Renal cortex interstitium (tissue), 15 donors: ENCODE measurements at places on chromosomes 4 and X.
A peak's percentile ranks its signal among the peaks of the same experiment; 100 is the strongest.

DNA sequence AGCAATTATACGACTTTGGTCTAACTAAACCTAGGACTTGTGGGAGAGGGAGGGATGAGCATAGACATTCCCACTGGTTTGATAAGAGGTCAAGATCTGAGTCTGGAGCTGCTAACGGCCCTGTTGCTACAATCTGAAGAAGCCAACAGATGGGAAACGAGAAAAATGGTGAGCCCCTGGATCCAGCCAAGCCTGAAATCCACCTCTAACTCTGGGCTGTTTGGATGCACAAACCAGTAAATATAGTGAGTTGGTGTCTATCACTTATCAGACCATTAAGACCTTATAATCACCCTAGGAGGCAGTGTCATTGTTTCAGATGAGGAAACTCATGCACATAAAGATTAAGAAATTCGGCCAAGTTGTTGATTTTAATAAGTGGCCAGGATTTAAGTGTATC, 50.5 kb downstream of the ADGRA3 start:
- DNase-seq, result no peak

- no peak for DNase-seq
Measured at GRCh38 chr4:28225689-28226353, 1365.2 kb downstream of the STIM2 start.

DNA sequence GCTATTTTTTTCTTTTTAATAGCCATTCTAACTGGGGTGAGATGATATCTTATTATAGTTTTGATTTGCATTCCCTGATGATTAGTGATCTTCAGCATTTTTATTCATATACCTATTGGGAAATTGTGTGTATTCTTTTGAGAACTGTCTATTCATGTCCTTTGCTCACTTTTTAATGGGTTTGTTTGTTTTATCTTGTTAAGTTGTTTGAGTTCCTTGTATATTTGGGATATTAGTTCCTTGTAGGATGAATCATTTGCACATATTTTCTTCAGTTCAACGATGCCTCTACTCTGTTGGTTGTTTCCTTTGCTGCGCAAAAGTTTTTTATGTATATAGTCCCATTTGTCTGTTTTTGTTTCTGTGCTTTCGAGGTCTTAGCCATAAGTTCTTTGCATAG, 43.1 kb upstream of the DRP2 start:
- DNase-seq, result no peak

GRCh38 chr4:83390944-83391343, 56.3 kb upstream of the HPSE start:
- no peak for DNase-seq

- no peak for DNase-seq
Measured at GRCh38 chrX:122941806-122942205, 242.3 kb upstream of the GRIA3 start.

DNA sequence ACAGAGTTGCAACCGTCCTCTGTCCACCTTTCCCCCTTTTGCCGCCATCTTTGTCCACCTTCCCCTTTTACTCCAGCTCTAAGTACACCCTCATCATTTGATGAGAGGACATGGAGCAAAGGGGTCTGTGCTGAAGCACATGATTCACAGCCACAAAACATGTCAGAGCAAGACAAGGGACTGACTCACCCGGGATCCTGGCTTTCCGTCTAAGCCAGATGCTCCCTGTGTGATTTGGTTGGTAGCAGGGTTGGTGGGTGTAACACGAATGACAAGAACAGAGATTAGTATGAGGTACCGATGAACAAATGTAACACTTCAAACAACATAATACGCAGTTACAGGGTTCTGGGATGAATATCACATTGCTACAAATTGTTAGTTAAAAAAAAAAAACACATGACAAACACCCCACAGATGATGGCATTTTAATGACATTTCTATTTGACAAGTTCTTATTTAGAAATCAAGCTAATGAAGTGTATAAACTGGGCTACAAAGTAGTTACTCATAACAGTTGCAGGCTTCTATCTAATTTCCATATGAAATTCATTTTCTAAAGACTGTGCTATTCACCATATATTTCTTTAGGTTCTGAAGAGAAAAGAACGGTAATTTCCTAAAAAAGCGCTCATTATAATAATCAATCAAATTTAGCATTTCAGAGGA, 71.4 kb upstream of the ETNPPL start:
- no peak for DNase-seq

GRCh38 chrX:47619486-47620302, at the start of gene SYN1:
Gene SYN1, minus strand, starts transcription at chrX:47619857. Its CDS starts 129 bp downstream, at chrX:47619728.
- peak; percentile 62 for DNase-seq

DNA sequence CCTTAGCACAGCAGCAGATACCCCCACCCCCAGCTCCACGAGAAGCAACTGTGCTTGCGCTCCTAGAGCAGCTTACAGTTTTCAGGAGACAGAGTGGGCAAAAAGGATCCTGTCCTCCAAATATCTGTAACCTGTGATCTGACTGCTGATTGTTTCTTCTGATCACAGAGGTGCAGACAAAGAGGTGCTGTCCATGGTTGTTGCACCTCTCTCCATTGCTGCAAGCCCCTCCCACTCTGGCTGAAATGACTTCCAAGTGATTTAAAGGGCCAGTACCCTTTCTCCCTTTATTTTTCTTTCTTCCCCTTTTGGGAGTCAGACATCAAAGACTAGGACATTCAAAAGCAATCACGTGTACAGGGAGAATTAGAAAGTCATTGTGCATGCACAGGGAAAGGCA, 205.3 kb upstream of the GEMIN8 start:
- no peak for DNase-seq

GRCh38 chr4:138389976-138390685, 148.0 kb upstream of the SLC7A11 start:
- no peak for DNase-seq
